ENCODE measurements at places on chromosomes 4 and X.

GRCh38 chr4:6991771-6992557 lies 51.2 kb upstream of the TADA2B start:
- no peak for DNase-seq

GRCh38 chr4:89245459-89245858 lies 62.1 kb downstream of the GPRIN3 start:
- DNase-seq = no peak

- DNase-seq = no peak
Observed at GRCh38 chr4:57109411-57109846, 756 bp downstream of the IGFBP7 start.

DNA sequence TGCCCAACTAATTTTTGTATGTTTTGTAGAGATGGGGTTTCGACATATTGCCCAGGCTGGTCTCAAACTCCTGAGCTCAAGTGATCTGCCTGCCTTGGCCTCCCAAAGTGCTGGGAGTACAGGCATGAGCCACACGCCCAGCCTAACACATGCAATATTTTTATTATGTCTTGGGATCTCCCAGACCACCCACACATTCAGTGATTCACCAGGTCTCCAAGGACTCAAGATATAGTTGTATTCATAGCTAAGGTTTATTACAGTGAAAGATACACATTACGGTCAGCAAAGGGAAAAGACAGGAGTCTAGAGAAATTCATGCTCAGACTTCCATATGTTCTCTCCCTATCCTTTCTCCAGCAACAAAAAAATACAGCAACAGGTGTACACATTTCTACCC lies 25.5 kb upstream of the FAM120C start:
- no peak for DNase-seq

GRCh38 chrX:71623714-71624113 lies 5.4 kb upstream of the CXCR3 start:
- no peak for DNase-seq

DNA sequence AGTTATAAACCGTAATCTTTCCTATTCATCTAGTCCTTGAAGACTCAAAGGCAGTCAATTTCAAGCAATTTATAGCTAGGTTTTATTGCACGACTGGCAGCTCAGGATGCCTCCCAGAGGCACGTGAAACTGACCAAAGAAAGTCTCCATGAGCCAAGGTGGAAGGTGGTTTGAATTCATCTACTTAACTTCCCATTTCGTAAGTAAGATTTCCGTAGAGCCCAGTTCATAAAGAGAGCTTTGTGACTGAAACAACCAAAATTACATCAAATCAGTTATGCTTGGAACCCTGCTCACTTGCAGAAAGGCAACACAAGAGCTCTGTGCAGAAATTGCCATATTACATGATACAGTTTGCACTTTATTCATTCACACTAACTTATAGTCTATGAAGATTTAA lies 556.0 kb downstream of the TRIML1 start:
- no peak for DNase-seq

DNA sequence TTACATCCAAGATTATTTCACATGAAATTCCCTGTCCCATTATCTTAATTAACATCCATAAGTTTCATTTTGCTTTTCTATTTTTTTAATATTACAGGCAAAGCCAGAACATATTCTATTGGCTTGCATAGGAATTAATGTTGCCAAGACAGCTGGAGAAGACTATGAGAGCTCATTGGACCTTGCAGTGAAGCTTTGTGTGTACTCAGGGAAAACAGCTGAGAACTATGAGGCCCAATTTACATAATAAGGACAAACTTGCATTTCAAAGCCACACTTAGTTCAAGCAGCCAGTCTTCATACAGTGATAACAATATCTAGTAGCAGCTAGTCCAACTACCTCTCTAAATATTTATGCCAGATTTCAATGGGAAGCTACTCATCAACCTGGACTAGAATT lies 134.4 kb downstream of the DDX53 start:
- no peak for DNase-seq

GRCh38 chrX:9598344-9598743 lies 133.5 kb downstream of the TBL1X start:
- DNase-seq = no peak

- no peak for DNase-seq
Observed at GRCh38 chrX:14440106-14440505, 89.2 kb upstream of the GLRA2 start.

- no peak for DNase-seq
Observed at GRCh38 chrX:120109378-120109777, 6.3 kb downstream of the RHOXF1 start.

DNA sequence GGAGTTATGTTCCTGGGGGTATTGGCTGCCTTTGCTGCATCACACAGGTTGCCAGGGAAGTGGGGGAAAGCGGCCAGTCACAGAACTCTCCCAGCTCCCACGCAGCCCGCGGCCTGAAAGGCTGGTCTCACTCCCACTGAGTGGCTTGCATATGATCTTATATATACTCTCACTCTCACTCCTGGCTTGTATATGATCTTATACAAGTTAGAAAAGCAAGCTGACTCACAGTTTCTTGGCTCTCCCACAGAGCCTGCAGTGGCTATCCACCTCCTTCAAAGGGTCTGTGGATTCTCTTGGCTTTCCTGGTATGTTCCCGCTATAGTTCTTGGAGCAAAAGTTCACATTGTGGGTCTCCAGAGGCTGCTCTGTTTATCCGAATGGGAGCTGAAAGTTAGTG lies 833.5 kb upstream of the GALNTL6 start:
- no peak for DNase-seq

- DNase-seq = no peak
Observed at GRCh38 chr4:14695095-14695845, 307.0 kb upstream of the CPEB2 start.

DNA sequence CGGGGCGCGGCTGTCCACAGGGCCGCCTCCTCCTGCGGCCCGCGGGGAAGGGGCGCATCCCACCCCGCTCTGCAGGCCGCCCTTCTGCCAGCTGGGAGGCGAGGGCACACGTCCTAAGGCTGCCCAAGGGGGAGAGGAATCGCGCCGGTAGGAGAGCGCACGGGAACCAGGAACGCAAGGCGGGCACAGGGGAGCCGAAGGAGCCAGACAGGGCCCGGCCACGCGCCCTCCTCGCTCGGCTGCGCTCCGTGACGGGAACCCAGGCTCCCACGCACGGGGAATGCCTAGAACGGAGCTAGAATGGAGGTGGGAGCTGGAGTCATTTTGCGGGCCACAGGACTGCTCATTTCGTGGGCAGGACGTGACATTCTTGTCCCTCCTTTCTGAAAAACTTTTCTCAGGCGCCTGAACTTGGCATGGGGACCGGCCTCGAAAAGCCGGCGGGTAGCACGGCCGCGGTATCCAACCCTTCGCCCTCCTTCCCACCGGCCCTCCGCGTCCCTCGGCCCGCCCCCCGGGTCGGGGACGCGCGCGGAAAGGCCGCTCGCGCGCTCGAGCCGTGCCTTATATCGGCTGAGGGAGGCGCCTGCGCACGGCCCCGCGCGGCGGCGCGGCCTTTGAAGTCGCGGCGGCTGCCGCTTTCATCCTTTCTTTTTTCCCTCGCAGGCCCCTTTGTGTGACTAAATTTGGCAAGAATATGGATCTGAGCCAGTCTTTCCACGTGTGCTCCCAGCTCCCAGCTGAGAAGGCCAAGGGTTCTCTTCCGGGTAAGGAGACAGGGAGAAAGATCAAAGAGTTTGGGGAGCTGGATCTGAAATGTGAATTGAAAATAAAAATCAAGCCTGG lies 4.2 kb upstream of the LEF1 start:
- DNase-seq = peak; percentile 86

- no peak for DNase-seq
Observed at GRCh38 chr4:132062611-132063239, 1086.4 kb upstream of the PCDH10 start.

GRCh38 chr4:36348403-36348938 lies 67.1 kb downstream of the DTHD1 start:
- DNase-seq = no peak

DNA sequence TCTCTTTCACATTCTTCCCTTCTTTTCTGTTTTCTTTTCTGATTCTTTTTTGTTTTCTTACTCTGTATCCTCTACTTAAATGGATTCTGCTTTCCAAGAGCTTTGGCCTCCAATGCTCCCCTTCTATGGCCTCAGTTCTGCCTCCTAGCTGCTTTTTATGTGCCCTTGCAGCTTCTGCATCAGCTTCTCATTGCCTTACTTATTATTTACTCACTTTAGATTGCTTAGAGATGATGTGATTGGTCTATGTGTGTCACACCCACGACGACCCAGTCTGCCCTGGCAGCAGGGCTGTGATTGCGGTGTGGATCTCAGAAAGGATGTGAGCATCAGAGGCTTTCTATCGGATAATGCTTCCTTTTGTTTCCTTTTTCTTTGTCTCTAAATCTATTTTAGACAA lies 71.8 kb upstream of the SMARCA5 start:
- DNase-seq = no peak

DNA sequence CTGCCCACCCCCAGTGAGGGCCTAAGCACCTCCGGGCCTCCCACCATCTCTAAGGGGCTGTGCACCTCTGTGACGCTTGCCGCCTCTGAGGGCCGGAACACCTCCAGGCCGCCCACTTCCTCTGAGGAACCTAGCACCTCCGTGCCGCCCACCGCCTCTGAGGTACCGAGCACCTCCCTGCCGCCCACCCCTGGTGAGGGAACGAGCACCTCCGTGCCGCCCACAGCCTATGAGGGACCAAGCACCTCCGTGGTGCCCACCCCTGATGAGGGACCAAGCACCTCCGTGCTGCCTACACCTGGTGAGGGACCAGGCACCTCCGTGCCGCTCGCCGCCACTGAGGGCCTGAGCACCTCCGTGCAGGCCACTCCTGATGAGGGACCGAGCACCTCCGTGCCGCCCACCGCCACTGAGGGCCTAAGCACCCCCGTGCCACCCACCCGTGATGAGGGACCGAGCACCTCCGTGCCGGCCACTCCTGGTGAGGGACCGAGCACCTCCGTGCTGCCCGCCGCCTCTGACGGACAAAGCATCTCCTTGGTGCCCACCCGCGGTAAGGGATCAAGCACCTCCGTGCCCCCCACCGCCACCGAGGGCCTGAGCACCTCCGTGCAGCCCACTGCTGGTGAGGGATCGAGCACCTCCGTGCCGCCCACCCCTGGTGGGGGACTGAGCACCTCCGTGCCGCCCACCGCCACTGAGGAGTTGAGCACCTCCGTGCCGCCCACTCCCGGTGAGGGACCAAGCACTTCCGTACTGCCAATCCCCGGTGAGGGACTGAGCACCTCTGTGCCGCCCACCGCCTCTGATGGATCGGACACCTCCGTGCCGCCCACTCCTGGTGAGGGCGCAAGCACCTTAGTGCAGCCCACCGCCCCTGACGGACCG lies 977 bp downstream of the MAGEE1 start:
- DNase-seq = peak; percentile 11

GRCh38 chrX:17081511-17081910 lies 135.1 kb downstream of the REPS2 start:
- DNase-seq = no peak

DNA sequence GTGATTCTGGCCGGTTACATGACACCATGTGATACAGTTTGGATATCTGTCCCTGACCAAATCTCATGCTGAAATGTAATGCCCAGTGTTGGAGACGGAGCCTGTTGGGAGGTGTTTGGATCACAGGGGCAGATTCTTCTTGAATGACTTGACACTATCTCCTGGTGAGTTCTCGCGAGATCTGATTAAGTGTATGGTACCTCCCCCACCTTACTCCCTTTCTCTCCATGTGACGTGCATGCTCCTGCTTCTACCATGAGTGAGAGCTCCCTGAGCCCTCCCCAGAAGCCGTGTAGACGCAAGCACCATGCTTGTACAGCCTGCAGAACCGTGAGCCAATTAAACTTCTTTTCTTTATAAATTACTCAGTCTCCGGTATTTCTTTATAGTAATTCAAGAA lies 23.6 kb downstream of the CPE start:
- no peak for DNase-seq

DNA sequence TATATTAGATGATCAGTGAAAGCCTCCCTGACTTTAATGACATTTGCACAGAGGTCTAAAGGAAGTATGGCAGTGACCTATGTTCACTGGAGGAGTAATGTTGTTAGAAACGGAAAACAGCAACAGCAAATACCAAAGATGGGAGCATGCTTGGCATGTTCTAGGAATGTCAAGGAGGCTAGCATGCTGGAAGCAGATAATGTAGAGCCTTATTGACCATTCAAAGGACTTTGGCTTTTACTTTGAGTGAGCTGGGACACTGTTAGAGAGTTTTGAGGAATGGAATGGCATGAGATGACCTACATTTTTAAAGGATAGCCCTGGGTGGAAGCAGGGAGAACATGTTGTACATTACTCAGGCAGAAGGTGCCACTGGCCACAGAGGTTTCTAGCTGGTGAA lies 6.0 kb downstream of the RPA4 start:
- no peak for DNase-seq

GRCh38 chr4:153684182-153684970 lies at the start of gene TLR2:
Gene TLR2, plus strand, starts transcription at chr4:153684280. Its CDS starts 18,628 bp downstream, at chr4:153702908.
- DNase-seq = no peak

- DNase-seq = no peak
Observed at GRCh38 chrX:19790829-19791228, 96.6 kb downstream of the SH3KBP1 start.

Measured in NCI-H1105 treated with DMSO at 0.1 percent for 48 hours (cell line).